ENCODE measurements at places on chromosomes 5 and 9. TPM values are rescaled to one million over a fixed set of nuclear protein-coding genes. Genes with fewer than 3 reads are reported as not detected.

- DNase-seq = no peak
Measured at GRCh38 chr5:133914434-133914833, 54.0 kb downstream of the C5orf15 start.

- DNase-seq = no peak
Measured at GRCh38 chr9:108655818-108656217, 200.0 kb downstream of the ACTL7B start.

DNA sequence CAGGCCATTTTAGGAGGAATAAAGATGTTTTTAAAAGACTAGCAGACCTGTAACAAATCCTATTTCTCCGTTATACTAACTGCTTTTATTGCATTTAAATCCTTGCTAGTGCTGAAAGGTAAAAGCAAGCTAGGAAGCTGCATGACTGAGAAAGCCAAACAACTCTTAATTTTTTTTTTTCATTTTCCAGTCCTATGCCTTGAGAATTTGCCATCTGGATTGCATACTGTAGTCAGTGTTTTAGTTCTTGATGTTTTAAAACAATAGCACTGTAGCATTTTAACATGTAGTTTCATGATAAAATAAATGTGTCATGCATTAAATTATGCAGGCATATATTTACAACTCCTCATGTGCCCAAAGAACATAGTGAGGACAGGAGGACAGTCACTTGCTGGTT is 108.4 kb upstream of the FGF10 start:
- DNase-seq = no peak

DNA sequence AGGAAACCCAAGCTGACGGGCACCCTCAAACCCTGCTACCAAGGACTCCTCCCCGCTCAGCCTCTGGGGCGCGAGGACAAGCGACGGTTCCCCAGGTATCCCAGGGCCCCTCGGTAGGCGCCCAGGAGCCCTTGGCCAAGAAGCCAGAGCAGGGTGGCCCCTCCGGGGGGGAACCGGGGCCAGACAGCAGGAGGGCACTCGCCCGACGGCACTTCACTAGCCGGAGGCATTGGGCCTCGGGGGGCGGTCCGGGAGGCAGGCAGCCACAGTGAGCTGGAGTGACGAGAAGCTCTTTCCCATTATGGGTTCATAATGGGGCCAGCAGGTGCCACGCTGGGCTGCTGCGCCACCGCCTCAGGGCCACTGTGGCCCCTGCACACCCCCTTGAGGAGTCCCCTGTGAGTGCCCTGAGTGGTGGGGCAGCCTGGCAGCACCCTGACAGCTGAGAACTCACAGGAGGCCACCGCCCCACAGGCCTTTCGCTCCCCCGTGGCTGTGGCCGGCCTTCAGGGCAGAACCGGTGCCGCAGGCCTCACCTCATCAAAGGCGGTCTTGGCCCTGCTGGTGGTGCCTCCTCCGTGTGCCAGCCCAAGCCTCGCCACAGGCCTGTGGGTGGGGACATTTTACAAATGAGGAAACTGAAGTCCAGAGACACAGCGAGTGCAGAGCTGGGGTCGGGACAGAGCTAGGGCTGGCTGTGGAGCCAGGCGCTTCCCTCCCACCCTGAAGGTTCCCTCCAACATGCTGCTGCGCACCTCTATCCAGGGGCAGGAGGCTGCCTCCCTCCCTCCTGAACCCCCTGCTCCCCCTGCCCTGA is 68.7 kb downstream of the PSMB7 start:
- no peak for DNase-seq

Gene GARIN3
- total RNA-seq = not detected

Gene WNT8A
- total RNA-seq = not detected

All from HFFc6 (cell line).